Astrocyte of the spinal cord (primary cell): ENCODE measurements at places on chromosomes 1 and 21.

GRCh38 chr1:235050911-235051360, 77.7 kb downstream of the TOMM20 start:
- DNase-seq, result peak; percentile 56

DNA sequence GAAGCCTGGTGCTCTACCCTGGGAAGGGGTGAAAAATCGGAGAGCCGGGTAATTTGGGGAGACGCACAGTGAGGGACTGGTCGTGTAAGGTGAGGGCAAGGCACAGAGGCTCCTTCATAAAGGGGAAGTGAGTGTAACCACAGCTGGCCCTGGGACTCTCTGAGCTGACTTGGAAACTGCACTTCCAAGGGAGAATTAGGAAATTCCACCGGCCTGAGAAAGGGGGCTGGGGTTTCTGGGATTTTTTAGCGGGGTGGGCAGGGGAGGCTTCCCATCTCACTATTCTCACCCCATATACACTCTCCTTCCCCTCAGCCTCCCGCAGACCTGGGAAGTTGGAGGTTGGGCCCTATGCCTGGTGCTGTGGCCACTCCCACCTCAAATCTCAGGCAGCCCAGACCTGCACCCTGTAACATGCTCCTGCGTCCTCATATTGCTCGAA, 88.3 kb upstream of the IPO9 start:
- no peak for DNase-seq

GRCh38 chr1:81819613-81820012, 18.9 kb downstream of the ADGRL2 start:
- no peak for DNase-seq

DNA sequence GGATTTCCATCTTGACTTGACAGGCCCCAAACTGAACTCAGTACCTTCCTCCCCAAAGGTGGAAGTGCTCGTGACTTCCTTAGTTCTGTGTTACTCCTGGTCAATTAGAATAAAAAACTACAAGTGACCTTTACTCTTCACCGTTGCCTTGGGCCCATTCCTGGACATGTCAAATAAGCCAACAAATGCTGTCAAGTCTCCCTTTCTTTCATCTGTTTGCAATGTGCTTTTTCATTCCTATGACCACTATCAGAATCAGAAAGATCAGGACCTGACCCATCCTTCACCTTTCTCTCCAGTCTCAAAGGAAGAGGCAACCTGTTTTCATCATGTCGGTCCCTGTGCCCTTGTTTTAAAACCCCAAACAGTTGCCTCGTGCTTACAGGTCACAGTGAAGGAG, 4.9 kb upstream of the KCNJ10 start:
- DNase-seq, result no peak

DNA sequence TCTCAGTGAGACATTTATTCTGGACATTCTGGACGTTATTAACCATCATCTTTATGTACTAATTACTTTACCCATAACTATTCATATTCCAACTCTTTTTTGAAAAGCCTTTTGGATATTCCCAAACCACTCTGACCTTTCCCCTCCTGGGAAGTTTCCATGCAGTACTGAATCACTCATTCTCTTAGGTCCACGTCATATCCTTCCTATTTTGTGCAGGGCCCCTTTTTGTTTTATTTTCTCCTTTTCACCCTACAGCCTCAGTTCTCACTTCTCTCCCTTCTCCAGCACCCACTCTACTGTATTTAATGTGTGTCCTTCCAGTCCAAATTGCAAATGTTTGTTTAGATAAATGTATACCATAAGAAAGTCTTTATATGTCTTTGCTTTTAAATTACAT, 16.4 kb upstream of the ATP1A1 start:
- no peak for DNase-seq

- DNase-seq, result no peak
These were observed 58.2 kb upstream of the RCC1 start for GRCh38 chr1:28447679-28448078.
